Mammary epithelial cell (primary cell): ENCODE measurements at places on chromosomes 2 and 18.

DNA sequence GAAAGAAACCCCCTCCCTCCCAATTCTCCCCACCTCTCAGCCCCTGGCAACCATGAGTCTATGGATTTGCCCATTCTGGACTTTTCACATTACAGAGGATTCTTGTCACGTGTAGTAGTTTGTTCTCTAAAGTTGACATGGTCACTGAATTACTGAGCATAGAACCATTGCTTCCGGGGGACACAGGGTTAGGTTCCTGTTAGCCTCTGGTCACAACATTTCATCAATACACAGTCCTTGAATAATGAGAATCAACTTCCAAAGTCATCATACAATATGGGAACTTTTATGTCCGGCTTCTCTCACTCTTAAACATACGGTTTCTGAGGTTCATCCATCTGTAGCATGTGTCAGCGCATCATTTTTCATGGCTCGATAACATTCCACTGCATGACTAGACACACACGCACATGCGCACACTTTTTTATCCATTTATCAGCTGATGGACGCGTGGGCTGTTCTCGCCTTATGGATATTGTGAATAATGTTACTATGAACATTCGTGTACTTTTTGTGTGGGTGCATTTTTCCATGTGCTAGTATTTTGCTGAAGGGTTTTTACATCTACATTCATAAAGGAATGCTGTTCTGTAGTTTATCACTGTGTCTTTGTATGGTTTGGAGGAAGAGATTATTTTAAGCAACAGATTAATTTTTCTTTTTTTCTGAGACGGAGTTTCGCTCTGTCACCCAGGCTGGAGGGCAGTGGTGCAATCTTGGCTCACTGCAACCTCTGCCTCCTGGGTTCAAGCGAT is 48.1 kb downstream of the PARD6G start:
- DNase-seq = no peak

- DNase-seq = peak; percentile 4
Observed at GRCh38 chr2:68319398-68320117, at the start of gene CNRIP1. TSS of gene CNRIP1 (minus strand) at chr2:68319949. CDS start at chr2:68319400, 549 bp downstream.

- DNase-seq = no peak
Observed at GRCh38 chr2:237995036-237995435, 28.2 kb downstream of the UBE2F start.

GRCh38 chr18:13544953-13545352 is 181.4 kb downstream of the FAM210A start:
- DNase-seq = no peak

DNA sequence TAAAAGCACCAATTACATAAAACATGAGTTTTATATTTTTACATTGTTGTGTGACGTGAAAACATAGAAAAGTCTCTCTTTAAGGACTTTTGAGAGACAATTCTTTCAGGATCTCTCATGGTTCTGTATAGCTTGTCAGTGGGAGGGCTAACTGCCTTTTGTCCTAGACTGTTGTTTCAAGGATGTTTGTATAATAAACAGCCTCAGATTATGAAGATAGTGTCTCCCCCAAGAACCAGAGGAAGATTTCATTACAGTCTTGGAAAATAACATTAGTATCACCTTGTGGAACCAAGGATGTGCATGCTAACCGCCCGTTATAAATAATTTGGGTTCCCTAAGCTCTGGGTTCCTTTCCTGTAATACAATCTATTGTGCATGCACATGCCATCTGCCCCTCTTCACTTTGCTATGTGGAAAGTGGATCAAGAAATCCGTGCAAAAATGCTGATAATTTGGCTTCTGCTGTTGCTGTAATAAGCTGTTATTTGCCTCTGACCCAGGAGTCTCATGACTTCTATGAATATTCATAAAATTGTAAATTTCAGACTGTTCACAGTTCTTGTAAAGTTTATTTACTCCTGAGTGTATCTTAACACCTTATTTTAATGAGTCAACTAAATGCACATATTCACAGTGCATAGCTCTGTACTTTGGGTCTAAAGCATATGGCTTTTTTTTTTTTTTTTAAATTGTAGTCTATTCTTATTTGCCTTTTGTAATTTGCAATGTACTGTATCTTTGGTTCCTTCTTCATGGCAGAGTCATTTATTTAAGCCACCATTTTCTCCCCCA is 265.5 kb downstream of the PTH2R start:
- DNase-seq = no peak

GRCh38 chr2:134453476-134453875 is 199.6 kb downstream of the MGAT5 start:
- no peak for DNase-seq
